ENCODE measurements at places on chromosomes 4 and X.

DNA sequence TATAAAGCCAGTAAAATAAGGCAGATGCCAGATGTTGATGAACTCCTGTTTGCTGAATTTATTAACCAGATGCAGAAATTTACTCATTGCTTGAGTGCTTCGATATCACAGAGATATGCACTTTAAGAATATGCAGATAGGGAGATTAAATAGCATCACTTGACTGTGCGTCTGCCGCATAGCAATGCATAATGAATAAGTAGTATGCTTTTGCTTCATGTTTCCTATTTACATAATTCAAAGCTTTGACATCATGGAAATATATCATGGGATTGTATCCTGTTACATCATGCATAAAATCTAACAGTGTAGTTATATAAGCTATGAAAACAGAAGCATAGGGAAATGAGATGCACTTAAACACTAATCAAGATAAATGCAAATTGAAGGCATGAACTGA lies 45.9 kb downstream of the VEGFC start:
- no peak for ATAC-seq

DNA sequence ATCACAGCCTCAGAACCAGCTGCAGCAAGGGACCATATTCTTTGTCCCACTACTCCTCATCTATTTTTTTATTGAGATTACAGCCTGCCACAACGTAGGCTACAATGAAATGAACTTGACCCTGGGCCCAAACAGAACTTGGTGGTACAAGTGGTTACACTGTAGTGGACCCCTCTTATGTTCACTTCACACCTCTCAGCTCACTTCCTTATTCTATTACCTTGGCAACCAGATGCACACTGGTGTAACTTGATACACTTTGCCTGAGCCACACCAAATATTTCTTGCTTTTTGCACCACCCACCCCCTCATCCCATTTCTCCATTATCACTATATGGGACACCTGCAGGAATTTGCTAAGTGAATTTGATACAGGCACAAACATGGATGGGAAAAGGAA lies 105.8 kb downstream of the CXCL13 start:
- ATAC-seq: no peak

- no peak for ATAC-seq
Observed at GRCh38 chrX:120791013-120791643, 84.5 kb downstream of the CT47B1 start.

DNA sequence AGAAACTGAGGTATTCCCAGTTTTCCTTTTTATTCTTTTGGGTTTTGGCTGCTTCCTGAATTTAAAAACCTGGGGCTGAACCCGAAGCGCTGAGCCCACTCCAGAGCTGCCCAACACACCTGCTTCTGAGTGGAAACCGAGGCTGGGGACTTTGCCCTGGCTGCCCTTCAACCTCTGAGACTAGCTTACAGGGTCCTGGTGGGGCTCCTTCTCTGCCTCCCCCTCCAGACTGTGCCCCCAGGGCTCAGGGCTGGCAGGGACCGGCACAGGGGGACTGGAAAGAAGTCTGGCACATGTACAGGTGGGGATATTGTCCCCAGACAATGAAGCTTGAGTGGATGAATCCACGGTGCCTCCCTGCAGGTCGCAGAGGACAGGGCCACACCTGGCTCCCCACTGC lies 240.4 kb upstream of the PSAPL1 start:
- no peak for ATAC-seq

GRCh38 chr4:73851293-73851692 lies 1.8 kb upstream of the PF4V1 start:
- no peak for ATAC-seq

GRCh38 chrX:11190745-11191510 lies 79.8 kb downstream of the HCCS start:
- no peak for ATAC-seq

- peak; percentile 52 for ATAC-seq
Observed at GRCh38 chr4:26126143-26126718, 194.6 kb upstream of the RBPJ start.

- peak; percentile 47 for ATAC-seq
Observed at GRCh38 chr4:88803600-88804096, 106.0 kb upstream of the NAP1L5 start.

- ATAC-seq: no peak
Observed at GRCh38 chr4:118736900-118737299, 51.7 kb downstream of the METTL14 start.

GRCh38 chr4:94582517-94582916 lies 130.8 kb downstream of the PDLIM5 start:
- no peak for ATAC-seq

- no peak for ATAC-seq
Observed at GRCh38 chrX:153828723-153829548, 1.4 kb downstream of the PDZD4 start.

GRCh38 chrX:7689791-7690412 lies 153.1 kb upstream of the VCX start:
- no peak for ATAC-seq

DNA sequence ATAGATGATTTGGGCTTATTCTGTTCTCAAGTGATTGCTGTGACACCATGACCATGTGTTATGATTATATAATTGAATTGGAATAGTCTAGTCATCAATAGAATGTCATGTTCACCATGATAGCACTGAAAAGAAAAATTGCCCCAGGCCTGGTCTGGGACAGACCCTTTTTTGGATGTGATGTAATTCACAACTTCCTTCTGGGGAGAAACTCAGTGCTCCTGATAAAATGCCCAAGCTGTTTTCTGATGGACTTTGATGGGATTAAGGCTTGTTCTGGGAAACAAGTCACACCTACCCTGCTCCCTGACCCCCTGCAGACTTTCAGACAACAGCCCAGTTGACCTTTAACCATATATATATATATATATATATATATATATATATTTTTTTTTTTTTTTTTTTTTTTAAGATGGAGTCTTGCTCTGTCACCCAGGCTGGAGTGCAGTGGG lies 65.3 kb downstream of the RHOH start:
- ATAC-seq: no peak

DNA sequence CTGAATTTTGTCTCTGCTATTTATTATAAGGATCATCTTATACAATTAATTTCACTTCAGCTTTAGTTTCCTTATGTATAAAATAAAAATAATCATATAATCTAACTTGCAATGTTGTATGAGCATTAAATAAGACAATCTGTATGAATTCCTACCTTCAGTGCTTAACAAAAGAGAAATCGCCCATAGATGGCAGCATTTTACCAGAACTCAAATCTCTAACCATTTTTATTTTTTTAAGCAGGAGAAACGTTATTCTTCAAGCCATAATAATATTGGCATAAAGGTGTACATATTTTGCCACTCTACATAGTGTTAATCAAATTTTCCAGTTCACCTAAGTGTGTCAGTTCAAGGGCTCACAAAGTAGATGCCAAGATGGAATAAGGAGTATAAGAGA lies 78.8 kb downstream of the TMEM47 start:
- ATAC-seq: no peak

DNA sequence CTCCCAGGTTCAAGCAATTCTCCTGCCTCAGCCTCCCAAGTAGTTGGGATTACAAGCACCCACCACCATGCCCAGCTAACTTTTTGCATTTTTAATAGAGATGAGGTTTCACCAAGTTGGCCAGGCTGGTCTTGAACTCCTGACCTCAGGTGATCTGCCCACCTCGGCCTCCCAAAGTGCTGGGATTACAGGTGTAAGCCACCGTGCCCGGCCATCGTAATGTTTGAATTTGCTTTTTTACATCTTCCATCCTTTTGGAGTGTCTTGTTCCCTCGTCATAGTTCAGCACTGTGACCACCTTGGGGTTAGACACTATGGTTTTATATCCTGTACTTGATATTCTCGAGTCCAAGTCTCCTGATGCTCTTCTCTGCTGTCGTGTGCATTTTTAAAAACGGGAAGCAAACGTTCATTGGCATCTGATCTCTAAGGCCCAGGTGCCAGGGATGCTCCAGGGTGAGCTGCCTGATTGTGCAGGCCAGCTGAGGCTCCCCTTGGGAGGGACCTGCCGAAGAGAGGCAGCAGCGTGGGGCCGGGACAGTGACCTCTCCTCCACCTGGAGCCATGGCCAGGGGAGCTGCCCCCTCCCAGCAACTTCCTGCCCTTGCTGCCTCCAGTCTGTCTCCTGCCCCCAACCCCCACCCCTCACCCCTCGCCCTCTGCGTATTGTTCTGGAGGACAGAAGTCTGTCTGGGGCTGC lies 16.7 kb downstream of the DGKQ start:
- ATAC-seq: no peak

- no peak for ATAC-seq
Observed at GRCh38 chr4:53132132-53132891, 233.5 kb downstream of the SCFD2 start.

DNA sequence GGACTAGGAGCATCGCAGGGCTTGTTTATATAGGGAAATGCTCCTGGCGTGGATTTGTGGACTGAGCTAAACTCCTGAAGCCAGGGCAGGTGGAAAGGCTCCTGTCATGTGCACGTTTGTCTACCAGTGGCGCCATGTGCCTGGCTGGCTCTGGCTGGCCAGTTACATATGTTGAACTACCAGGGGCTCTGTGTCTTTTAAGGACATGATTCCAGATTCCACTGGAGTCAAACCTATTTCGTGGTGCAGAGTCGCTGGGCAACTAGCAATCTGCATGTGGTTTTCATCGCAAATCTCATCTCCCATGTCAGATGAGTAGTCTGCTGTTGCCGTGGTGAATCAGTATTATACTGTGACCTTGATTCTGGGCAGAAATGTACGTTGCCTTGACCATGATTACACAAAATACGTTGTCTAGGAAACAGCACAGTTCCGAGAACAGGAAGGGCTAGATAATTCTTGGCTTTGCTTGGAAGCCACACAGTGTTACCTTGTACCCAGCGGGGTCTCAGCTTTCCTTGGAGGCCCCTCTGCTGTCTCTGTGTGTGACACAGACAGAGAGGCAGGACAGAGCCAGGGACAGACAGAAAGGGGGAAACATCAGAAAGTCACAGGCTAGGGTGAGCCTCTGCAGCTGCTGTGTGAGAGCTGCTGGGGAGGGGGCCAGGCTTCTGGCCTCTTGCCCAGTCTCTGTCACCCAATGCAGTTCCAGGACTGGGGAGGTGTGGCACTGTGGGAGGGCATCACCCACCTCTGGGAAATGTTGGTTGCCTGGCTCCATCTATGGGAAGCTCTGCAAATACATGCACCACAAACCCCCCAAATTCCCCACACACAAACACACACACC lies 19.2 kb downstream of the PNMA6E start:
- no peak for ATAC-seq

- no peak for ATAC-seq
Observed at GRCh38 chrX:68755616-68756125, 73.2 kb upstream of the EFNB1 start.

- ATAC-seq: no peak
Observed at GRCh38 chr4:1115528-1116293, 2.3 kb upstream of the RNF212 start.

- no peak for ATAC-seq
Observed at GRCh38 chrX:15664487-15665444, at the start of gene CLTRN. Gene CLTRN (minus strand): TSS chrX:15664805. CDS start chrX:15664775, 30 bp downstream.

DNA sequence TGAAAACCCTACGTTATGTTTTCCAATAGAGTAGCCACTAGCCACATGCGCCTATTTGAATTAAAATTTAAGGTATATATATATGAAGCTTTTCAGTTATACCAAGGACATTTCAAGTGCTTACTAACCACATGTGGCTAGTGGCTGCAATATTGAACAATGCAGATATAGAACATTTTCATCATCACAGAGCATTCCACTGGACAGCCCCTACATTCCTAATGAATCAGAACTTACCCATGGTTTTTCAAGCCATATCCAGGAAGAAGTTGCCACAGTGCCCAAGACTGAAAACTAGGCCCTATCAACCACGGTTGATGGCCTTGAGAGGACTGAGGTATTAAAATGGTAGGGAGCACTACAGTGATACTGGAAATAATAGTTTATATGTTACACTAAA lies 29.7 kb downstream of the NEK1 start:
- no peak for ATAC-seq

DNA sequence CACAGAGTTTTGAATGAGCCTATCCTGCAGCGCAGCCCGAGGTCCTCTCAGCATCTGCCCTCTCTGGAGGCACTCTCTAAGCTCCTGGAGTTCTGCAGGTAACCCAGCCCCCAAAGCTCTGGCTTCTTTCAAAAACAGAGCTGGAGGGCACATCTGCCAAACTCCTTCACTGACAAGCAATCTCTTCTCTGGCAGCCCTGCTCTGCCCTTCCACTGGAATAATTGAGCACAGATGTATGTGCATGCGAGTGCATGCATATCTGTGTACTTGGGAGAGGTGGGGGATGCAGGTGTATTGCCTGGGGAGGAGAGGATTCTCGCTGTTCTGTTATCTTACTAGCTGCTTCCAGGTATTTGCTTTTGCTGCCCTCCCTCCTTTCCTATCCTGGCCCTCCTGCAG lies 22.2 kb upstream of the PLP1 start:
- ATAC-seq: no peak

DNA sequence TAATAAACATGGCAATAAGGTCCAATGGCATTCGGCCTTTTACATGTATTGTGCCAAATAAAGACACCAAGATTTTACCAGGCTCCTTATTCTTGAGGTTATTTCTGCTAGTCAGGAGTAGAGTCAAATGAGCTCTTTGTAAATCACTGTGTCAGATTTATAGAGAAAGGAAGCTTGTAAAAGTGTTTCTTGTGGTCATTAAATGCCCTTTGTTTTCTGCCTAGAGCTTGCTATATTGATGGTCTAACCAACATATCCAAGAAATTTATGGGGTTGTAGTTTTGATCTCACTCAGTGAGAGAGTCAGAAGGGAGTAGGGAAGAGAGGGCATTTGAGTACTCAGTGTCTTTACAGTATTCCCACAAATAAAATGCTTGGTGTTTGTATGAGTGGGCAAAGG lies 86.2 kb upstream of the FRMPD4 start:
- ATAC-seq: no peak

DNA sequence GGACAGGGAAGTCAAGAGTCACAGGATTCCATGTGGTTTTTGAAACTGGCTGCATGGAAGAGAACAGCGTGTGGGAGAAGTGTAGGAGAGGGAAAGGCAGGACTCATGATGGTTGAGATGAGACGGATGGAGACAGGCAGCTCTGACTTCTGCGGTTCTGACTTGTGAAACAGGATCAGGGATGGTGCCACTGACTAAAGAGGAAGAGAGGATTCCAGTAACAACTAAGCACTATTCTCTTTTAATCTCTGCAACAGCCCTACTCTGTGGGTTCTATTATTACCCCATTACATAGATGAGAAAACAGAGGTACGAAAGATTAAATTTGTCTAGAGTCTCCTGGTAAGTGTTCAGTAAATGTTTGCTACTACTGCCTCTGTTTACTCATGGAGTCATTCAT lies 156.3 kb downstream of the CBR4 start:
- ATAC-seq: peak; percentile 75

Measured in stimulated activated memory B cell treated with anti-CD40 and anti-IgM and Interleukin-4, amounts not matched to agents 10 μg/mL and 1 μg/mL and 100 μg/mL, for 72 hours (primary cell).